Tibial nerve (tissue), 4 donors: ENCODE measurements at places on chromosomes 5 and 9.

- no peaks in the 10 kb centered on the region for H3K27me3 ChIP-seq
- H3K4me3 ChIP-seq = no peak overlapping the region
- no peaks in the 10 kb centered on the region for H3K4me1 ChIP-seq
These were observed 32.9 kb downstream of the SLIT3 start for GRCh38 chr5:169268019-169268418.

DNA sequence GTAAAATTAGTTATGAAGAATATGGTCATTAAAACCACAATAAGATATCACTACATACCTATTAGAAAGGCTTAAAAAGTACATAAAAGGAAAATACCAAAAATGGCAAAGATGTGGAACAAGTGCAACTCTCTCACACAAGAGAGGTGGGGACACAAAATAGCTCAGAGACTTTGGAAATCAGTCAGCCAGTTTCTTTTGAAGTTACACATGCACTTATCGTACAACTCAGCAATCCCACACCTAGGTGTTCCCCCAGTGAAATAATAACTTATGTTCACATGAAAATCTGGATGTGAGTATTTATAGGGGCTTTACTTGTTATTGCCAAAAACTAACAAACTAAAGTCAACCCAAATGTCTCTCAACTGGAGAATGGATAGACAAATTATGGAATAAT lies 9.8 kb upstream of the RICTOR start:
- no peak overlapping the region for H3K27ac ChIP-seq
- no peaks in the 10 kb centered on the region for H3K4me1 ChIP-seq
- H3K27me3 ChIP-seq = no peaks in the 10 kb centered on the region
- no peaks in the 10 kb centered on the region for H3K36me3 ChIP-seq
- no peak overlapping the region for H3K4me3 ChIP-seq
- DNase-seq = no peak

- H3K4me3 ChIP-seq = no peak overlapping the region
- no peak for DNase-seq
- peaks cover 21% of the 10 kb centered on the region for H3K4me1 ChIP-seq
- no peak overlapping the region for H3K27ac ChIP-seq
- H3K36me3 ChIP-seq = no peaks in the 10 kb centered on the region
These were observed 87.6 kb upstream of the TMED7 start for GRCh38 chr5:115713408-115713807.

DNA sequence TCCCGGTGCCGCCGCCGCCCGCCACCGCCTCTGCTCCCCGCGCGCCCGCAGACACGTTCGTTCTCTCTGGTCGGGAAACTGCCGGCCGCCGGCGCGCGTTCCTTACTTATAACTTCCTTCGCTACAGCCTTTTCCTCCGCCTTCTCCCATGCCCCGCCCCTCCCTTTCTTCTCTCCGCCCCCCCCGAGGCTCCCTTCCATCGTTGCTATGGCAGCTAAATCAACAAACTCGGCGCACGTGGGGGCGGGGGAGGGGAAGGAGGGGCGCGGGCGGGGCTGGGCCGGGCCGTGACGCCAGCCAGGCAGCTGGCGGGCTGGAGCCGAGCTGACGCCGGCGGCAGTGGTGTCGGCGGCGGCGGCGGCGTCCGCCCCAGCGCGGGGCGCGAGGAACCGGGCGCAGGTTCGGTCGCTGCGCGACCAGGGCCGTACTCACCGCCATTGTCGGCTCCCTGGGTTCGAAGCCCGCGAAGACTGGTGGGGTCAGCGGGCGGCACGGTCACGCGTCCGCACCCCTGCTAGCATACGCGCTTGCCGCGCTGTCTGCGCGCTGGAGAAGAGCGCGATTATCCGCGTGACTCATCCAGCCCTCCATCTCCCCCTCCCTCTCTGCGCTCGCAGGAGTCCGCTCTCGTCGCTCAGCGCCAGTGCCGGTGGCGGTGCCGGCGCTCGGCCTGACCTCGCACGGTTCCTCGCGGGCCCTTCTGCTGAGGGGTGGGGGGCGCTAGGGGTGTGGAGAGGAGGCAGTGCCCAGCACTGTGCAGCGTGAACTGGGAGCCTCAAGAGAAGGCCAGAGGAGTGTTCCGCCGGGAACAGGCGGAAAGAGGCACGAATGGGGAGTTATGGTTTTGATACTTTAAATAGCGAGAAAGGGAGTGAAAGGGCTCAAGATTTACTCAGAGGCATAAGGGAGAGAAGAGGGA lies at the start of gene KLF4:
Gene KLF4, minus strand, starts transcription at position 83 of the 919 bp plus-strand sequence. CDS start 597 bp downstream, outside the sequence.
- peaks cover 13% of the 10 kb centered on the region for H3K4me1 ChIP-seq
- peak within 1 kb of the TSS; percentile 66 for H3K27ac ChIP-seq
- no peaks in the 10 kb centered on the region for H3K36me3 ChIP-seq
- peak within 1 kb of the TSS; percentile 85 for H3K4me3 ChIP-seq

GRCh38 chr5:29042152-29042551 lies 2003.8 kb upstream of the CDH9 start:
- no peak overlapping the region for H3K27ac ChIP-seq
- no peak for DNase-seq
- no peaks in the 10 kb centered on the region for H3K27me3 ChIP-seq
- H3K4me3 ChIP-seq = no peak overlapping the region
- H3K36me3 ChIP-seq = no peaks in the 10 kb centered on the region
- no peaks in the 10 kb centered on the region for H3K4me1 ChIP-seq

- DNase-seq = no peak
- H3K4me1 ChIP-seq = no peaks in the 10 kb centered on the region
- H3K27ac ChIP-seq = no peak overlapping the region
- H3K4me3 ChIP-seq = no peak overlapping the region
- H3K27me3 ChIP-seq = no peaks in the 10 kb centered on the region
These were observed 207.3 kb downstream of the CD180 start for GRCh38 chr5:66989286-66989685.

DNA sequence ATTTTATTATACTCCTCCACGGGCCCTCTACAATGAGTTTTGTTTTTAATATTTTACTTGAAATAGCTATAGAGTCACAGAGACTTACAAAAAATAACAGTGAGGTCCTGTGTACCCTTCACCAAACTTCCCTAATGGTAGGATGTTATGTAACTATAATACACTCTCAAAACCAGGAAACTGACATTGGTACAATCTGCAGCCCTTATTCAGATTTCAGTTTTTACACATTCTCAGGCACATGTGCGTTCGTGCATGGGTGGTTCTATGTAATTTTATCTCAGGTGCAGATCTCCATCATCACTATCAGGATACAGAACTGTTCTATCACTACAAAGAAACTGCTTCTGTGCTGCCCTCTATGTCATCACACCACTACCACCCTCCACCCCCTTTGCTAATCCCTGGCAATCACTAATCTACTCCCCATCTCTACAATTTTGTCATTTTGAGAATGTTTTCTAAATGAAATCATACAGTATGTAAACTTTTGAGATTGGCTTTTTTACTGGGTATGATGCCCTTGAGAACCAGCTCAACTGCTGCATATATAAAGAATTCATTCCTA lies 16.4 kb downstream of the RAB14 start:
- no peak for DNase-seq
- H3K4me3 ChIP-seq = no peak overlapping the region
- H3K36me3 ChIP-seq = peaks cover 2% of the 10 kb centered on the region
- H3K27ac ChIP-seq = no peak overlapping the region

- H3K4me1 ChIP-seq = peaks cover 16% of the 10 kb centered on the region
- peaks cover 2% of the 10 kb centered on the region for H3K27me3 ChIP-seq
- no peak for DNase-seq
- H3K27ac ChIP-seq = no peak overlapping the region
These were observed 6.8 kb downstream of the LMX1B start for GRCh38 chr9:126620478-126620877.

DNA sequence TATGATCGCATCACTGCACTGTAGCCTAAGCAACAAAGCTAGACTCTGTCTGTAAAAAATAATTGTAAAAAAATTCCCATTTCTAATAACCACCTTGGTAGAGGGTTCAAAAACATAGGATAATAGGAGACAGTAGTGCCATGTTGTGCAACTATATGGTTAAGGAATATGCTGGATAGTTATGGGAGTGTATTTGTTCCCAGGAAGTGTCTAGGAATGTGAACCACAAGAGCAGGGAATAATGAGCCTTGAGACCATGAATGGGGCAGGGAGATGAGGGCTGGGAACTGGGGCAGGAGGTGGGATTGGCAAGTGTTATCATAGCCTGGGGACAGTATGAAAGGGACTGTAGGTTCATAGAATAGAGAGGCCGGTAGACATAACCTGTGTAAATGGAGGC lies 50.4 kb downstream of the RUSC2 start:
- no peak for DNase-seq
- H3K4me3 ChIP-seq = no peak overlapping the region
- no peak overlapping the region for H3K27ac ChIP-seq
- H3K4me1 ChIP-seq = peaks cover 43% of the 10 kb centered on the region

DNA sequence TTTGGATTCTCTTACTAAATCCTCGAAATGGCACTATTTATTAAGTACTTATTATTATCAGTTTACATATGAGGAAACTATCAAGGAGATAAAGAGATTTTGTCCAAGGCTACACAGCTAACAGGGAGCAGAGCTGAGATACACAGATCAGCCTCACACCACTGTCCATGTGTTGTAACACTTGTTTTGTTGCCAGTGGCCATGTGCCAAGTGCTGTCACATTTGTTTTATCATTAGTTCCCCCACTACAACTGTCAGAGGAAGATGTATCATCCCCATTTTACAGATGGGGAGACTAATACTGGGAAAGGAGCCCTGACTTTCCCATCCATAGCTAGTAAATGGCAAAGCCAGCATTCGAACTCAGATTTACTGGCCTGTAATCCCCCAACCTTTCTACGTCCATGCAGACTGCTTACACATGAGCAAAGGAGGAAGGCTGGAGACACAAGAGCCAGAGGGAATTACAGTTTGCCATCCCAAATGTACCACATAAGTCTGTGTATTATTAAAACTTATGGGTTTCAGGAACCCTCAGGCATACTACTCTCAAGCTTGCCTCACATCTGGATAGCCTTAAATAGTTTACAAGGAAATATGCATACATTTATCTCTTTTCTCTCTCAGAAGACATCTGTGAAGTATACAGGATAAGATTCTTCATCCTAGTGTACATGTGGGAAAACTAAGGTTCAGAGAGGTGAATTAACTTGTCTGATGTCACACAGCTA lies 25.1 kb downstream of the PAPPA start:
- no peaks in the 10 kb centered on the region for H3K4me1 ChIP-seq
- no peaks in the 10 kb centered on the region for H3K27me3 ChIP-seq
- H3K27ac ChIP-seq = no peak overlapping the region
- no peaks in the 10 kb centered on the region for H3K36me3 ChIP-seq

- no peak for DNase-seq
- no peak overlapping the region for H3K27ac ChIP-seq
- H3K36me3 ChIP-seq = no peaks in the 10 kb centered on the region
- no peak overlapping the region for H3K4me3 ChIP-seq
These were observed 111.3 kb downstream of the FER start for GRCh38 chr5:108858959-108859358.

DNA sequence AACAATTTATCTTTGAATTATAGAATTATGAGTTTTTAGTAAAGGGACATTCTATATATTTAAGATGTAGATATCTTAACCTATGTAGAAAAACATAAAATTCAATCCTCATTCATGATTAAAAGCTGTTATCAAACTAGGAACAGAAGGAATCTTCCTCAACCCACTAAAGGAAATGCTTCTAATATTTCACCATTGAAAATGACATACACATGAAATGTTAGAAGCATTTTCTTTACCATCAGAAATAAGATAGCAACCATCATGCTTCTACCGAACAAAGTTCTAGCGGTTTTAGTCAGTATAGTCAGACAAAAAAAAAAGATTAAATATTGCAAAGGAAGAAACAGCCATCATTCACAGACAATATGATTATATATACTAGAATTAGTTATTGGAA lies 32.2 kb downstream of the SHOC1 start:
- no peaks in the 10 kb centered on the region for H3K36me3 ChIP-seq
- no peak overlapping the region for H3K27ac ChIP-seq
- no peaks in the 10 kb centered on the region for H3K27me3 ChIP-seq
- DNase-seq = no peak
- no peak overlapping the region for H3K4me3 ChIP-seq

DNA sequence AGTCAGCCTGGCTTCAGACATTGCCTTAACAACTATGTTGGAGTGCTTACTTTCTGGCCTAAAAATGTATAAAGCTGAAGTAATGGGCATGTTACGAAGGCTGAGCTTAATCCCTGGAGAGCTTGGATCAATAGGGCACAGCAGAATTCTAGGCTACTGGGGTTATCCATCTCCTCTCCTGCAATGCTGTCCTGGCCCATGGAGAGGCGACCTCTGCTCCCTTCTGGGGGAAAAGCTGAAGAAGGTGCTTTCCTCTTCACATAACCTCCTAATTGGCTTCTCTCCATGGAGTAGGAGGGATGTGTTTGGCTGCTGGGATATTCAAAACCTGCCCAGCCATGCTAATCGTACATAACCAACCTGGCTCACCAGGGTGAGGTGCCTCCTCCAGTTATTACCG lies 403.5 kb downstream of the DMRT2 start:
- no peak overlapping the region for H3K4me3 ChIP-seq
- no peaks in the 10 kb centered on the region for H3K4me1 ChIP-seq
- H3K36me3 ChIP-seq = no peaks in the 10 kb centered on the region
- H3K27ac ChIP-seq = no peak overlapping the region
